NCI-H460 (cell line): ENCODE measurements at places on chromosomes 6 and 20. TPM values are rescaled to one million over a fixed set of nuclear protein-coding genes. Genes with fewer than 3 reads are reported as not detected.
A peak's percentile ranks its signal among the peaks of the same experiment; 100 is the strongest.

DNA sequence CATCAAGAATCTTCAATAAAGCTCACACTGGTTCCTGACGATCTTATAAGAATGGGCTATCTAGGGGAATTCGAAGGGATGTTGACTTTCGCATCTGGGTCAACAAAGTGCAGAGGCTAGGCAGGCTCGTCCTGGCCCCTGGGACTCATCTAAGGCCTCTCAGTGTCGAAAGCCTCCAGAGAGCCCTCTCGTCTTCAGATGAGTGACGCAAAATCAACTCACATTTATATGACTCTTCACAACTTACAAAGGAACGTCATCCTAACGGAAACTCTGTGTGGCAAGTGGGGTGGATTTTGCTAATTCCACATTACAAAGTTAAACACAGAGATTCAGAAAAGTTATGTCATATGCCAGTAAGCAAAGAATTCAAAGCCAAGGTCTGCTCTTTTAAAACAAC lies 270.5 kb upstream of the EXOC2 start:
- peak; percentile 86 for DNase-seq

DNA sequence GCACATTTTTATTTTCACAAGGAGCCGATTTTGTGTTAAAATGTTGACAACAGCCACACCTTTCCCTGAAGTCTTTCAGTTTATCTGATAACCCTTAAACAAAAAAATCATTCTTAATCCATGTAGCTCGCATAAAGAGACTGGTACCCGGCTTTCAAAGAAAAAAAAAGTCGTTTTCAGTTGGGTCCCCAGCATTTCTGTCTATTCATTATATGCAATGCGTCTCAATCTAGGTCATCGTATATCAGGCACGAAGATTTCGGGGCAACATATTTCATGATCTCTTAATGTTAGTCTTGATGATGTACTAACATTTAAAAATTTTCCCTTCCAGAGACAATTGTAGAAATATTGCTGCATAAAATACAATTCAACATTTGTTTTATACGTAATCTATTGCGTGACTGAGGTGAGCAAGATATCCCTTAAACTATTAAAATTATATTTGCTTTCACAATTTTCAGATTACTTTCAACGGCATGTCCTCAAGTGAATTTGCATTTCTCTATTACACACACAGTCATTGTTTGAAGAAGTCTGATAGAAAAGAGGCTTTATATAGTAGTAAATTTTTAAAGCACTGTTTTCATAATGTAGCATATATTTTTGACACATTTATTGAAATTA lies 2.9 kb upstream of the TUBB2B start:
- no peak for DNase-seq

DNA sequence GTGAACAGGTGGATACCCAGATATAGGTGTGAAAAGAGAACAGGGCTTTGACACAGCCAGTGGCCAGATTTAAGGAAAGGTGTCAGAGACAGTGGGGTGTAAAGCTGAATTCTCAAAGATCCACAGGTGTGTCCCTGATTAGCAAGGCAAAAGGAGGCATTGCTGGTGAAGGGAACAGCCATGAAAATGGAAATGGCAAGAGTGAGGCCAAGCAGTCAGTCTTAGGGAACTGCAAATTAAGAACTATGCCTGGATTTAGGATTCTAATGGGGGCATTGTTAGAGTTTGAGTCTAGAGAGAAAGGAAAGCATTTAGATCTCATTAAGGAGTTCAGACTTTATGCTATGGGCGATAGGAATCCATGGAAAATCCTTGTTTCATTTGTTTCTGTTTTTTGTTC lies 789.2 kb downstream of the MAFB start:
- DNase-seq: no peak

DNA sequence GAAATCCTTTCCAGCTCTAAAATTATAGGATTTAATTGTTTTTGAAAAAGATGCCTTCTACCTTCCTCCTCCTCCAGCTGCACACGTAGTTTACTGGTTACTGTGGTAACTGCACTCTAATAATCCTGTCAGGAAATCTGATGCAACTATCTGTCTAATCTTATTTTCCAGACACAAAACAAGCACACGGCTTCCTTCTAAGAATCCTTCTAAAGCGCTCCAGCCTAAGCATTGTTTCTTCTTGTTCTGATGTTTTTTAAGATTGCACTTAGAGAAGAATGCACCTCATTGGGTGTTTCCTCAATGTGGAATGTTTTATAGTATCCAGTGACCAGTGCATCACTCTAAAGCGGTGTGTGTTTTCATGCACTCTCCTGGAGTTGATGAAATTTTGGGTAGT lies 63.6 kb downstream of the CARMIL1 start:
- DNase-seq: no peak

The ZNF292 gene
- total RNA-seq: 7.2 and 8.5 TPM in 2 replicates
